ENCODE measurements at places on chromosomes 1 and 21. TPM values are rescaled to one million over a fixed set of nuclear protein-coding genes. Genes with fewer than 3 reads are reported as not detected.

SELE gene
- total RNA-seq, result not detected

TRIM63 gene
- not detected for total RNA-seq

TCEA3 gene
- total RNA-seq, result 8.4 TPM

HES2 gene
- total RNA-seq, result not detected

GPR52 gene
- total RNA-seq, result not detected

RNF207 gene
- total RNA-seq, result 4.7 TPM

TTF2 gene
- total RNA-seq, result 20.5 TPM

- no peaks in the 10 kb centered on the region for H3K36me3 ChIP-seq
- no peak for DNase-seq
- peaks cover 9% of the 10 kb centered on the region for H3K27me3 ChIP-seq
- H3K27ac ChIP-seq, result no peak overlapping the region
These were observed 17.3 kb upstream of the FHAD1 start for GRCh38 chr1:15229707-15230131.

- no peak for DNase-seq
- no peaks in the 10 kb centered on the region for H3K27me3 ChIP-seq
- H3K4me3 ChIP-seq, result no peak overlapping the region
These were observed 40.7 kb upstream of the SLC5A9 start for GRCh38 chr1:48181669-48182367.

DNA sequence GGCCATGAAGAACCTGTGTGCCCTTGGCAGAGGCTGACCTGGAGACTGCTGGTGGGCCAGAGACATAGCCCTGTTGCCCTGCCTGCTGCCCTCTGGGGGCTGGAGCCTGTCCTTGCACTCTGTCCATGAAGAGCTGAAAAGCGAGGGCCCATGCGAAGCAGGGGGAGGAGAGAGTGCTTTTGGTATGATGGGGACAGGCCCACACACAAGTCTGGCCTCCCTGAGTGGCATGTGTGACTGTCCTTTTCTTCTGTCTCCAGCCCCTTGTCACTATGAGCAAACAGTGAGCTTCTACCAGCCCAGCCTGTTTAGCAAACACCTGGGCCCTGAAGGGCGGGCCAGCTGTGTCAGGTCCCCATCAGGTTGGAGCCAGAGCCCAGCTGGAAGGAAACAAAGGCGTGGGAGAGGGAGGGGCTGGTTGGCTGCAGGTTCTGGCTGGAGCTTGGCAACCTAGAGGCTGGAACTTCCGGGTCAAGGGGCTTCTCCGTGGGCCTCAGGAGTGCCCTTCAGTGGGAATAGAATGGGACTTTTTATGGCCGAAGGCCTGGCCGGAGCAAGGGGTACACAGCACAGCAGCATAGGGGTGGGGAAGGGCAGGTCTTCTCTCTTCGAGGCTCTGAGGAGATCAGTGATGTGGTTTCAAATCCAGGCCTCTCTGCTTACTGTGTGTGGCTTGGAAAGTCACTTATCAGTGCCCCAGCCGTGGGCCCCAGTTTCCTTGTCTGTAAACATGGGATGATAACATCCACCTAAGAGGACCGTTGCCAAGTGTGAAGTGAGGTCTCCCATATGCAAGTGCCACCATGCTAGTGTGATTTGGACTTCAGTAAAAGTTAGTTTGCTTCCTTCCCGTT is 14.3 kb downstream of the QSOX1 start:
- H3K4me1 ChIP-seq, result peaks cover 29% of the 10 kb centered on the region
- DNase-seq, result no peak
- no peak overlapping the region for H3K4me3 ChIP-seq
- H3K27me3 ChIP-seq, result peaks cover 4% of the 10 kb centered on the region

DNA sequence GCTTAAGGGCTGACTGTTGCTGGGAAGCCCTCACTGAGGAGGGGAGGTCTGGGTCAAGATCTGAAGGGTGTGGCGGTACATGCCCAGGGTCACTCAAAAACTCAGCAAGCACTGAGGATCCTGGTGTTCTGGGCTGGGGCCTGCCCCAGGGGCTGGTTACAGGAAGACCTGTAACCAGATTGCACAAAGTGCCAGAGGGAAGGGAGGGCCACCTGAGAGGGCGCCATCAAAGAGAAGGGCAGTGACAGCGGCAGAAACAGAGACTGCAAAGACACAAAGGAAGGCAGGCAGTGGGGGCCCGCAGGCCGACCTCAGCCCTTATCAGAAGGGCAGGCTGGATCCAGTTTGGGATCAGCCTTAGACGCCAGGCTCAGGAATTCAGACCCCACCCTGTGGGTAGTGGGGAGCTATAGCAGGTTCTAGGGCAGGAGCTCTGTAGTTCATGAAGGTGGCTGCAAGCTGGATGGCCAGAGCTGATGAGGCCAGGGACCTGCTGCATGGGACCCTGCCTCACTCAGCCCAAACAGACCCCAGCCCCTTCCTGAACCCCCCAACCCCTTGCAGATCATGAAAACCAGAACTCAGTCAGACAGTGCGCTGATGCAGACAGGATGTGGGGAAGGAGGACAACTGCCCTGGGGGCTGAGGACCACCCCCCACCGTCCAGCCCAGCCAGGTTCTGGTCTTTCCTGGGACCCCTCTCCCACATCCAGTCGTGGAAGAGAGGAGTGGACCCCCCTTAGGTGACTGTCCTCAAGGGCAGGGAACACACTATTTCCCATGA is 3.9 kb downstream of the SH2D5 start:
- peaks cover 27% of the 10 kb centered on the region for H3K4me1 ChIP-seq
- no peak for DNase-seq
- H3K27ac ChIP-seq, result no peak overlapping the region
- H3K27me3 ChIP-seq, result peaks cover 5% of the 10 kb centered on the region

DNA sequence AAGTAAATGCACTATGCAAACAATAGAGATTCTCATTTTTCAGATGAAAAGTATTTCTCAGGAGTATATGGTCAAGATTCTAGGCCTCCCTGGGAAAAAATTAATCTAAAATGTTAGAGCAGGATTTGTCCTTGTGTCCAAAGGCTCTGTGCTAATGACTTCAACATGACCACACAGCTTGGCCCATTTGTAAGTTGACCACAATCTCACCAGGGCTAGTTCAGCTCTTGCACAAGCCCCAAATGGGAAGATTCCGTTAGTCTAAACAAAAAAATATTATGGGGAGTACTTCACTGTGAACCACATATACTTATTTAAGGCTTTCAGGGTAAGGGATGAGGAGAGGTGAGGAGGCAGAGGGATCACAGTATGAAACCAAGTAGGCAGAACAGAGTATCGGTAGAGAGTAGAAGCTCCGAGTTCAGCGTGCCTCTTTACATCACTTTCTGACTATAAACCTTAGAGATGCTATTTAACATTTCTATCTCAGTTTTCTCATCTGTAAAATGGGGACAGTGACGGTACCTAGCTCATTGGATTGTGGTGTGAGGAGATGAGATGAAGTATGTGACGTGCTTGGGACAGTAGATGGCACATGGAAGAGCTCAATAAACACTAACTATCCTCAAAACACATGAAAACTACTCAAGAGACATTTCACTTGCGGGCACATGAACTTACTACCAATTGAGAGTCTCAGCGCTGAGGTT is 37.8 kb upstream of the CTTNBP2NL start:
- no peak overlapping the region for H3K4me3 ChIP-seq
- no peak overlapping the region for H3K27ac ChIP-seq
- no peaks in the 10 kb centered on the region for H3K36me3 ChIP-seq
- peaks cover 21% of the 10 kb centered on the region for H3K4me1 ChIP-seq
- H3K27me3 ChIP-seq, result peaks cover 28% of the 10 kb centered on the region
- no peak for DNase-seq

GRCh38 chr1:227577500-227577899 is 14.1 kb downstream of the ZNF678 start:
- no peak for DNase-seq
- H3K36me3 ChIP-seq, result peaks cover 52% of the 10 kb centered on the region
- H3K27ac ChIP-seq, result no peak overlapping the region
- H3K4me3 ChIP-seq, result no peak overlapping the region
- no peaks in the 10 kb centered on the region for H3K4me1 ChIP-seq

- H3K4me3 ChIP-seq, result peak within 1 kb of the TSS; percentile 93
- H3K4me1 ChIP-seq, result peaks cover 34% of the 10 kb centered on the region
- H3K36me3 ChIP-seq, result peaks cover 14% of the 10 kb centered on the region
- H3K27ac ChIP-seq, result peak within 1 kb of the TSS; percentile 97
- peak; percentile 40 for DNase-seq
These were observed at the start of gene TRIM46 for GRCh38 chr1:155173478-155174323. Gene TRIM46, plus strand, starts transcription at chr1:155173849. Its CDS starts 118 bp downstream, at chr1:155173967.

- peak; percentile 98 for DNase-seq
- H3K36me3 ChIP-seq, result no peaks in the 10 kb centered on the region
- peak overlapping the region; percentile 38 for H3K4me3 ChIP-seq
- H3K27me3 ChIP-seq, result no peaks in the 10 kb centered on the region
These were observed 24.0 kb downstream of the TEX35 start for GRCh38 chr1:178536844-178537371.

GRCh38 chr1:111142356-111142975 is 2.4 kb downstream of the CEPT1 start:
- H3K4me3 ChIP-seq, result no peak overlapping the region
- DNase-seq, result no peak
- no peak overlapping the region for H3K27ac ChIP-seq
- peaks cover 2% of the 10 kb centered on the region for H3K27me3 ChIP-seq

- no peak overlapping the region for H3K27ac ChIP-seq
- no peaks in the 10 kb centered on the region for H3K27me3 ChIP-seq
- peaks cover 15% of the 10 kb centered on the region for H3K4me1 ChIP-seq
- no peak overlapping the region for H3K4me3 ChIP-seq
These were observed 12.8 kb downstream of the ZNF362 start for GRCh38 chr1:33268927-33269610.

- no peak overlapping the region for H3K27ac ChIP-seq
- peaks cover 45% of the 10 kb centered on the region for H3K27me3 ChIP-seq
- no peaks in the 10 kb centered on the region for H3K36me3 ChIP-seq
- H3K4me3 ChIP-seq, result no peak overlapping the region
- peaks cover 33% of the 10 kb centered on the region for H3K4me1 ChIP-seq
These were observed 33.1 kb downstream of the ZMYND12 start for GRCh38 chr1:42422737-42423136.

DNA sequence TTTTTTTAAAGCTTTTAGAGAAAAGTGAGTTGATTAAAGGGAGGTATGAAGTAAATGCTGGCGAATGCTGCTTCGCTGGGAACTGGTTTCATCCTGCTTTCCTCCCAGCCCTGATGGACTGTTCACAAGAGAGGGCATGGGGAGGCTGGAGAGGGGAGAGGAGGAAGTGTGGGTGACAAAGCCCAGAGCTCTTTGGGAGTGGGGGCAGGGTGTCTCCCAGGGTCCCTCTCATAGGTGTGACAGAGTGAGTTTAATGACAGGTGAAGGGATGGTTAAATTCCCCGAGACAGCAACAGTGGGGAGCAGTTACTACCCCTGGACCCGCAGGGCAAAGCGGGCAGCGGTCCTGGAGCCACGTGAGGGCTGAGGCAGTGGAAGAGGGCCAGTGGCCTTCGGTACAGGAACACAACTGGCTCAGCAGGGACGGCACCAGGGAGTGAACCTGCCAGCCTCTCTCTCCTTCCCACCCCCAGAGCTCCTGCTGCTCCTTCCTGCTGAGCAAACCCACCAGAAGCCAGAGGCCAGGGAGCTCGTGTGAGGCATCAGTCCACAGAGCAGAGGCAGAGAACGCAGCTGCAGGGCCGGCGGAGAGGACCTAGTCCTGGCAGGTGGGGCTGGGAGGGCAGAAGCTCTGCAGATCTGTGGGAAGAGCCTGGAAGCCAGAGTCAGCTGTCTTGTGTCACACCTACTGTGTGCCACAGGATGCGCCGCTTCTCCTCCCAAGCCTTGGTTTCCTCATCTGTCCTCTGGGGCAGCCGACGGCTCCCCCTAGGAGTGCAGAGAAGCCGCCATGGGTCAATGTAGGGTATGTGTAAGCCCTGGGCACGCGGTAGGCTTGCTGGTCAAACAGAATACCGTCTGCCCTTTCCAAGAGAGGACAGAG is 20.9 kb upstream of the LRP8 start:
- no peak overlapping the region for H3K4me3 ChIP-seq
- no peak for DNase-seq
- no peak overlapping the region for H3K27ac ChIP-seq

- peaks cover 25% of the 10 kb centered on the region for H3K4me1 ChIP-seq
- H3K27me3 ChIP-seq, result peaks cover 18% of the 10 kb centered on the region
- no peak overlapping the region for H3K4me3 ChIP-seq
These were observed 64.2 kb upstream of the SMYD2 start for GRCh38 chr1:214216779-214217178.

DNA sequence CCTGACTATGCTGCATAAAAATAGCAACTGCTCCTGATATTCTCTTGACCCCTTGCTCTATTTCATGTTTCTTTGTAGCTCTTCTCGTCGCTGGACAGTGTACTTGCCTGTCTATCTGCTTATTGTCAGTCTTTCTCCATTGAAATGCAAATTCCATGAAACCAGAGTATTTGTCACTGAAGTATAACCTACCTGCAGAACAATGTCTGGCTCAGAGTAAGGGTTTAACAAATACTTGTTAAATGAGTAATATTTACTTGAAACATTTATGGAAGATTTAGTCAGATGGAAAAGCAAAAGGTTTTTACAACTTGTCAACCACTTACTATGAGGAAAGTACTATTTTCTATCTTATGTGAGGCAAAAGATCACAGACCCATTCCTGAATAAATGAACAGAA is 19.9 kb upstream of the ERICH3 start:
- no peak overlapping the region for H3K4me3 ChIP-seq
- H3K27me3 ChIP-seq, result no peaks in the 10 kb centered on the region
- no peaks in the 10 kb centered on the region for H3K36me3 ChIP-seq
- no peak overlapping the region for H3K27ac ChIP-seq
- H3K4me1 ChIP-seq, result peaks cover 23% of the 10 kb centered on the region

GRCh38 chr1:198622001-198622400 is 16.8 kb upstream of the PTPRC start:
- H3K4me3 ChIP-seq, result no peak overlapping the region
- peaks cover 69% of the 10 kb centered on the region for H3K4me1 ChIP-seq

DNA sequence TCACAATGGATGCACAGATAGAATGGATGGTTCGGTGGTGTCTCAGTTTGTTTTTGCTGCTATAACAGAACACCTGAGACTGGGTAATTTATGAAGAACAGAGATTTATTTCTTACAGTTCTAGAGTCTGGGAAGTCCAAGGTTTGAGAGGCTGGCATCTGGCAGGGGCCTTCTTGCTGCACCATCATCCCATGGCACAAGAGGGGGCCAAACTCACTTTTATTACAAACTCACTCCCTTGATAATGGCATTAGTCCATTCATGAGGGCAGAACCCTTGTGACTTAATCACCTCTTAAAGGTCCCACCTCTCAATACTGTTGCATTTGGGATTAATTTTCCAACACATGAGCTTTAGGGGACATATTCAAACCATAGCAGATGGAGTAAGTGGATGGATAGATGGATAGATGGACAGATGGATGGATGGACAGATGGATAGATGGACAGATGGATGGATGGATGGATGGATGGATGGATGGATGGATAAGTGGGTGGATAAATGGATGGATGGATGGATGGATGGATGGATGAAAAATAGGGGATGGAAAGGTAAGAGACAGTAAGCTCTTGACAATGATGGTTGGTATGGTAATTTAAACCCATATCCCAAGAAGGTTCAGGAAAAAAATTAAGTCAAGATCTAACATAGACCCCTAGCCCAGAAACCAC is 16.5 kb downstream of the CAMK2N1 start:
- peaks cover 32% of the 10 kb centered on the region for H3K27me3 ChIP-seq
- no peak for DNase-seq
- H3K27ac ChIP-seq, result no peak overlapping the region
- no peak overlapping the region for H3K4me3 ChIP-seq
- peaks cover 14% of the 10 kb centered on the region for H3K4me1 ChIP-seq
- H3K36me3 ChIP-seq, result no peaks in the 10 kb centered on the region
